NCI-H187 treated with DMSO at 0.1 percent for 48 hours (cell line): ENCODE measurements at places on chromosomes 7 and 10.
A peak's percentile ranks its signal among the peaks of the same experiment; 100 is the strongest.

DNA sequence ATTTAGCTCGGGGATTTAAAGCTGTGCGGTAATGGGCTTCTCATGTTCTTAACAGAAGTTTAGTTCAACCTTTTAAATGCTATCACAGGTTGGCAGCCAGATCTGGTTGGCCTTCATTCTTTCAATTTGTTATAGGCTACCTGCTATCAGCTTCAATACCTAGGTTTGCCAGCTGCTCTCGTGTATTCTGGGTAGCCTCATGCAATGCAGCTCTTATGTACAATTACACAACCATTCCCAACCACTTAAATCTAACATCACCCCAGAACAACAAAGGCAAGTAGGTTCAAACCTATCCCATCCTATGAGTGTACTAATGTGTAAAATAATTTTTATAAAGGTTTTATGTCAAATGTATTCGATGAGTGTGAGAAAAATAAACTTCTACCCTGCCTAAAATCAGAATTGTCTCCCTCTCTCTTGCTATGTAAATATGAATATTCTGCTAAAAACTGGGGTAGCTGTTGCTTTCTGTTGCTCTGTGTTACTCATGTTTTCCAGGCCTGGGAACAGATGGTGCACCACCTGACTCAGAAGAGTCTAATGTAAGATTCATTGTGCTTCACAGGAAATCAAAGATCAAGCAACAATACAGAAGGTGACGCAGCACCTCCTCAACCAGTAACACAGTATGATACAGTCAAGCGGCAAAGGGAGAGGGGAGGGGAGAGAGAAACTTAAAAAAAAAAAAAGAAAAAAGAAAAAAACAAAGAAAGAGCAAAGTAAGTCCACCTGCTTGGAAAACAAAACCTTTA is 188.6 kb downstream of the ETV1 start:
- no peak for DNase-seq

DNA sequence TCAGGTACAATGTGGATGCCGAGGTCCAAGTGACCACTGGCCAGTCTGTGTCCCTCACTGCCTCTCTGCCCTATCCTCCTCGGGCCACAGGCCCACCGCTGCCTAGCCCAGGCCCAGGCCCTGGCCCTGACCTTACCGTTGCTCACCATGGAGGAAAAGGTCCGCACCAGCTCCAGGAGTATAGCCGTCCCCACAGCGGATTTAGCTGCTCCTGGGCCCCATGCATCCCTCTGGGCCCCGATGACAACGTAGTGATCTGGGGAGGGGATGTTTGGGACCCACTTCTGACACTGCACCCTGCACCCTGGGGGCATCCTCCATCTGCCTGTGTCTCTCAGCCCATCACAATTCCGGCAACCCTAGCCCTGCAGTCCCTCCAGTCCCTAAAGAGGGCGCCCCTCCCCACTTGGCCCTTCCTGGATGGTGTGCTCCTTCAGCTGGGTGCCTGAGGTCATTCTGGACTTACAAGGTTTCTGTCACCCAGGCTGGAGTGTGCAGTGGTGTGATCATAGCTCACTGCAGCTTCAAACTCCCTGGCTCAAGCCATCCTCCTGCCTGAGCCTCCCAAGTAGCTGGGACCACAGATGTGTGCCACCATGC is 12.1 kb downstream of the TFR2 start:
- DNase-seq: no peak

GRCh38 chr10:131902691-131903090 is 1.9 kb downstream of the PPP2R2D start:
- no peak for DNase-seq

GRCh38 chr7:156111-157007 is 36.0 kb upstream of the FAM20C start:
- no peak for DNase-seq

GRCh38 chr10:44619975-44620374 is 235.1 kb upstream of the CXCL12 start:
- DNase-seq: no peak

- no peak for DNase-seq
Observed at GRCh38 chr7:28037220-28038010, 143.2 kb downstream of the JAZF1 start.

- DNase-seq: no peak
Observed at GRCh38 chr10:33509231-33509831, 174.9 kb upstream of the NRP1 start.

GRCh38 chr7:157668221-157668883 is 331.5 kb downstream of the DNAJB6 start:
- no peak for DNase-seq

DNA sequence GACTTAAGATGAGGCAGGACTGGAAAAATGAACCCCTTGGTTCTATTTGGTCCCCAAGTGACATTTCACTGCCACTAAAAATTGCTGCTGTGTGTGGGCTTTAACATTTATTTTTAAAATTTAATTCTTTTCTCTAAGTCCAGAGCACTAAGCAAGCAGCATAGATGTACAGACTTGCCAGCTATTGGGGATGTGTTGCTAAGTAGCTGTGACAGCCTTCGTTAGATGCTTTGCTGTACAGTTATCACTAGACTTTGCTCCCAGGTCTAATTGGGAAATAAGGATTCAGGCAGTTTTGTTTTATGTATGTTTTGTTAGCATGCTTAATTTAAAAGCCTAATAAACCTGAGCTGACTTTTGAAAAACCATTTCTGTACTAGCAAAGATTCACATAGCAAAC is 51.8 kb downstream of the GBF1 start:
- DNase-seq: no peak

DNA sequence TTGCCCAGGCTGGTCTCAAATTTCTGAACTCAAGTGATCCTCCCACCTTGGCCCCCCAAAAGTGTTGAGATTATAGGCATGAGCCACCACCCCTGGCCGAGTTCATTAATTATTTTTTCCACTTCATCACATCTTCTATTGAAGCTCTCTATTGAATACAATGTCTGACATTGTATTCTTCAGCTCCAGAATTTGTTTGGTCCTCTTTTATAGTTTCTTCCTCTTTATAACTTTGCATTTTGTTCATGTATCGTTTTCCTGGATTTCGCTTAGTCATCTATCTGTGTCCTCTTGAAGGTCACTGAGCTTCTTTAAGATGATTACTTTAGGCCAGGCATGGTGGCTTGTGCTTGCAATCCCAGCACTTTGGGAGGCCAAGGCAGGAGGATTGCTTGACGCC is 30.2 kb downstream of the NOM1 start:
- DNase-seq: no peak

- no peak for DNase-seq
Observed at GRCh38 chr7:152185558-152185957, 160.1 kb downstream of the GALNT11 start.

GRCh38 chr7:18177815-18178660 is 150.4 kb upstream of the PRPS1L1 start:
- DNase-seq: no peak

DNA sequence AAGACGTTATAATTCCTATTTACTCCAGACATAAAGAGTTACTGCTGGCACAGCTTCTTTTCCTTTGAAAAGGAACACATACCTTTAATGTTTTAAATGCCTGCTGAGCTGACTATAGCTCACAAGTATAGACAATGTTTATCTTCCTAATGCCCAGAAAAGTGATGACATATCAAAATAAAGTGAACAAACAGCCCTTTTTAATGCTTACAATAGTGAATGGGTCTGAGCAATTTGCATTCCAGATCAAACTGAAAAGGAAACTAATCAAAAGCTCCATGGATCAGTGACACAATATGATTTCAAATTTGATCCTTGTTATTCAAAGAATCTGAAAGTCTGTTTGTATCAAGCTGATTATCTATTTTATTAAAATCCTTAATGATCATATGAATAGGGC is 233.6 kb upstream of the SEMA3E start:
- no peak for DNase-seq

DNA sequence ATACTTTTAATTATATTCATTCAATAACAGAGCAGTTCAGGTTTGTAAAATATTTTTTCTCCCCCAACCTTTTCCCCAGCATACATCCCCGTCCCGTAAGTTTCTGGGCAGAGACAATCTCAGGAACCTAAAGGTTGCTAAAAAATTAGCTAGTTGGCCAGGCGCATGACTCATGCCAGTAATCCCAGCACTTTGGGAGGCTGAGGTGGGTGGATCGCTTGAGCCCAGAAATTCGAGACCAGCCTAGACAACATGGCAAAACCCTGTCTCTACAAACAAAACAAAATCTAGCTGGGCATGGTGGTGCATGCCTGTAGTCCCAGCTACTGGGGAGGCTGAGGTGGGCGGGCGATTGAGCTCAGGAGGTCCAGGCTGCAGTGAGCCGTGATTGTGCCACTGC is 40.2 kb downstream of the TCF7L2 start:
- DNase-seq: no peak

DNA sequence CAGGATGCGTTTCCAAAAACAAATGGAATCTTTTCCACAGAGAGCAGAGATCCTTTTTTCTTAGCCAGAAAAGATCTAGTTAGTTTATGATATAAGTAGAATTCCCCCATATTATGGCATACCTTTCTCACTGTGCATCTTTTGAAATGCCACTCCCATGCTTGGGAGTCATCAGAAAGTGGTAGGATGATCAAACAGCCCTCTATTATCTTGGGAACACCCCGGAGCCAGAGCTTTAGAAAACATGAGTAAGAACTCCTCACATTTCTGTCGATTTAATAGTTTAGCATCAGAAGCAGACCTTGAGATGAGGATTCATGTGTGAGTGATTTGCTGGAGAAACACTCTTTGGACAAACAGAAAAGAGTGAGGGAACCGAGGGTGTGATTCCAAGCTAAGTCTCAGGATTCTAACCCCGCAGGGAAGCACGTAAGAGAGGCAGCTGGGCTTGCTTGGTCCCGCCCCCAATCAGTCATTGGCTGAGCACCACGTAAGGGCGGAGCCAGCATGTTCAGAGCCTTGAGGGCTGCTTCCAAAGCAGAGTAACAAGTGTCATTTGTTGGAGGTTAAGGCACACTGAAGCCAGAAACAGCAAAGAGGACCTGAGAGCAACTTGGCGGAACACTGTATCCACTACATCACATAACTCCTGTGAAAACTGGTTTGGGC is 43.7 kb upstream of the NXPH1 start:
- DNase-seq: peak; percentile 13

DNA sequence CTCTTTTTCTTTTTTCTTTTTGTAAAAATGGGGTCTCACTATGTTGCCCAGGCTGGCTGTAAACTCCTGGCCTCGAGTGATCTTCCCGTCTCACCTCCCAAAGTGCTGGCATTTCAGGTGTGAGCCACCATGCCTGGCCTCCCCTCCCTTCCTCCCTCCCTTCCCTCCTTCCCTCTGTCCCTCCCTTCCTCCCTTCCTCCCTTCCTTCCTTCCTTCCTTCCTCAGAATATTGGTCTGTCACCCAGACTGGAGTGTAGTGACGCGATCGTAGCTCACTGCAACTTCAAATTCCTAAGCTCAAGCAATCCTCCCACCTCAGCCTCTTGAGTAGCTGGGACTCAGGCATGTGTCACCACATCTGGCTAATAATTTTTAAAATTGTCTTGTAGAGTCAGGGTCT is 8.4 kb downstream of the AGAP3 start:
- DNase-seq: no peak

DNA sequence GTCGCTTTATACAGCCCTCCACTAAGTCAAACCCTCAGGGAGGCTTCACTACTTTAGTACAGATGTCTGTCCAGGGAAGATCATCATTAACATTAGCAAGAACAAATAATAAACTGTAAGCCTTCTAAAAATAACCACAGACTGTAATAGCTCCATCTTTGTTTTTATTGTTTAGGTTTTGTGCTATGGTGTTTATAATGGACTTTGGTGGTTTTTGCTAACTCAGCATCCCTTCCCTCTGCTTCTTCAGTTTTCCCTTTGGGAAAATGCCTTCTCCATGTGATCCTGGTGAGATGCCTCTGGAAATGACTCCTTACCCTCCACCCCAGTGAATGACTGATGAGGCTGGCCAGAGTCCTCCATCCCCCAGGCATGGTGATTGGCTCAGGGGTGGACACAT is 131.3 kb downstream of the ICA1 start:
- DNase-seq: no peak

- DNase-seq: no peak
Observed at GRCh38 chr7:133358708-133359107, 105.8 kb downstream of the EXOC4 start.

DNA sequence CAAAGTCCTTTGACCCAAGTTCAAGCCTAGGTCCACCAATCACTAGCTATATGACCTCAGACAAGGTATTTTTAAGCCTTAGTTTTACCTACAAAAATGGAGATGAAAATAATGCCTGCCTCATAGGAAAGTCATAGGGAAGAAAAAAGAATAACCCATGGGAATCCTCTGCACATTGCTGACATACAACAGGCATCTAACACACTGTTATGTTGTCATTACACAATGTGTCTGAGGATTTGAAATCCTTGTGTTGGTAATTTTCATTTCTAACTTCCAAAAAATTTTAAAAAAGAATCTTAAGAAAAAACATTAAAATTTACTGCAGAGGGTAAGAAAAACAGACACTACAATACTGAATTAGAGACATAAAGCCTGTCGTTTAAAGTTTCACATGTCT is 5.7 kb downstream of the ANK3 start:
- no peak for DNase-seq

DNA sequence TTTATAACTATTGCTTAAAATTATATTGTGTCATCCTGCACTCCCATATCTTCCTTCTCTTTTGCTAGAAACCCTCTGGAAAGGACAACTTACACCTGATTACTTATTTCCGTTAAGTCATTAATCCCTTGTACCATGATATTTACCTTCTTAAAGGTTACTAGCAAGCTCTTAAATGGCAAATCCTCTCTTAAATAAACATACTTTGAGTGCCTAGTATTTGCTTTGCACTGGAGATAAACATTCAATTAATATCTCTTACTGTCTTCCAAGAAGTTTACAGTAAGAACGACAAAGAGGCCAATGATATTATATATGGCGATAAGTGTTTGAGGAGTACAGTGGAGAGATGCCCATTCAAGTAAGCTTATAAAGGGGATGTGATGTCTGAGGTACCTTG is 278.3 kb downstream of the HGF start:
- no peak for DNase-seq

- DNase-seq: no peak
Observed at GRCh38 chr10:93198401-93199131, 124.9 kb downstream of the CYP26A1 start.

GRCh38 chr7:154304231-154304630 is 252.0 kb downstream of the DPP6 start:
- DNase-seq: no peak

- no peak for DNase-seq
Observed at GRCh38 chr7:128206017-128206746, 34.9 kb upstream of the LEP start.
